ENCODE measurements at places on chromosomes 7 and 10.

DNA sequence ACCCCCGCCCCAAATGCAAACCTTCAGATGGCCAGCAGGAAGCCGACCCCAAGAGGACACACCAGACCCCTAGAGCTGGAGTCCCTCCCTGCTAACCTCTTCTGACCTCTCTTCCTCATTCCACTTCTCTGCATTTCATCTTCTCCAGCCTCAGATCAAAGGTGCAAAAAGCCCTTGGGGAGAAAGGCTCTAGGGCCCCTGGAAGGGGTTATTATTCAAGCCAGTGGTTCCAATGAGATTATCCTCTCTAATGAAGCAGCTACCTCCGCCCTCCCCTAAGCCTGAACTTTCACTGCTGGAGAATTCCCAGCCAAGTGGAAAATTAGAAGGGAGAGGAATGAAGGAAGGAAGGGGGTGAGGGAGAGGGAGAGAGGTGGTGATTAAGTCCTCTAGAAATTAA lies 343.9 kb downstream of the PLXNA4 start:
- no peak for DNase-seq

GRCh38 chr10:62261666-62262065 lies 7.0 kb downstream of the RTKN2 start:
- DNase-seq = no peak

GRCh38 chr7:134246347-134246746 lies 70.4 kb downstream of the SLC35B4 start:
- no peak for DNase-seq

- no peak for DNase-seq
Observed at GRCh38 chr10:44961931-44962750, 2.5 kb downstream of the RASSF4 start.

GRCh38 chr10:132469197-132469884 lies 68.2 kb upstream of the INPP5A start:
- DNase-seq = no peak

GRCh38 chr7:129768614-129769399 lies 157.3 kb downstream of the NRF1 start:
- no peak for DNase-seq
